ENCODE measurements at places on chromosomes 1 and 21.
A peak's percentile ranks its signal among the peaks of the same experiment; 100 is the strongest.

GRCh38 chr21:29477347-29477746, 178.6 kb downstream of the BACH1 start:
- H3K27me3 ChIP-seq, result no peaks in the 10 kb centered on the region
- no peaks in the 10 kb centered on the region for H3K36me3 ChIP-seq
- no peak overlapping the region for H3K27ac ChIP-seq

GRCh38 chr1:14745789-14746188, 147.3 kb downstream of the KAZN start:
- DNase-seq, result no peak
- no peaks in the 10 kb centered on the region for H3K36me3 ChIP-seq
- H3K27ac ChIP-seq, result no peak overlapping the region
- peaks cover 12% of the 10 kb centered on the region for H3K27me3 ChIP-seq

GRCh38 chr1:66350001-66350547, 183.9 kb upstream of the SGIP1 start:
- H3K27me3 ChIP-seq, result no peaks in the 10 kb centered on the region
- H3K36me3 ChIP-seq, result peaks cover 47% of the 10 kb centered on the region
- peak overlapping the region; percentile 70 for H3K4me3 ChIP-seq
- H3K4me1 ChIP-seq, result peaks cover 96% of the 10 kb centered on the region

- no peak for DNase-seq
- no peak overlapping the region for H3K4me3 ChIP-seq
- no peaks in the 10 kb centered on the region for H3K4me1 ChIP-seq
- no peaks in the 10 kb centered on the region for H3K27me3 ChIP-seq
- H3K36me3 ChIP-seq, result no peaks in the 10 kb centered on the region
- H3K27ac ChIP-seq, result no peak overlapping the region
These were observed 96.3 kb upstream of the ACTL8 start for GRCh38 chr1:17658837-17659236.

DNA sequence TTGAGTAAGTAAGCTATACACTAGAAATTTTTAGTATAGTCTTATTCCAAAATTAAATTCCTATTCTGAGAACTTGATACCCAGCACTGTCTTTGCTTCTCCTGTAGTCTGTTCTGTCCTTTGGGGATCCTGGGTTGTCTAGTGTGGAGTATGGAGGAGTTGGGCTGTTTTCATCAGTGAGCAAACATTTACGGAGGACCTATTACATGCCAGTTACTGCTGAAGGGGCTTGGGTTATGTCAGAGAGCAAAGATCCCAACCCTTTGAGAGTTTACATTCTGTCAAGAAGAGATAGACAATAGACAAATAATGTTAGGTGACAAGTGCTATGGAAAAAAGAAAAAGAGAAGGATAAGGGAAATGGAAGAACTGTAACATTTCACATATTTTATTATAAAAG, 9.0 kb downstream of the TRAPPC10 start:
- DNase-seq, result no peak
- H3K36me3 ChIP-seq, result peaks cover 19% of the 10 kb centered on the region
- H3K4me1 ChIP-seq, result peaks cover 81% of the 10 kb centered on the region
- H3K4me3 ChIP-seq, result no peak overlapping the region

- H3K4me1 ChIP-seq, result peaks cover 15% of the 10 kb centered on the region
- no peak overlapping the region for H3K27ac ChIP-seq
- peaks cover 63% of the 10 kb centered on the region for H3K27me3 ChIP-seq
- H3K4me3 ChIP-seq, result peak overlapping the region; percentile 52
These were observed 4.9 kb upstream of the SLC44A5 start for GRCh38 chr1:75615613-75616435.

DNA sequence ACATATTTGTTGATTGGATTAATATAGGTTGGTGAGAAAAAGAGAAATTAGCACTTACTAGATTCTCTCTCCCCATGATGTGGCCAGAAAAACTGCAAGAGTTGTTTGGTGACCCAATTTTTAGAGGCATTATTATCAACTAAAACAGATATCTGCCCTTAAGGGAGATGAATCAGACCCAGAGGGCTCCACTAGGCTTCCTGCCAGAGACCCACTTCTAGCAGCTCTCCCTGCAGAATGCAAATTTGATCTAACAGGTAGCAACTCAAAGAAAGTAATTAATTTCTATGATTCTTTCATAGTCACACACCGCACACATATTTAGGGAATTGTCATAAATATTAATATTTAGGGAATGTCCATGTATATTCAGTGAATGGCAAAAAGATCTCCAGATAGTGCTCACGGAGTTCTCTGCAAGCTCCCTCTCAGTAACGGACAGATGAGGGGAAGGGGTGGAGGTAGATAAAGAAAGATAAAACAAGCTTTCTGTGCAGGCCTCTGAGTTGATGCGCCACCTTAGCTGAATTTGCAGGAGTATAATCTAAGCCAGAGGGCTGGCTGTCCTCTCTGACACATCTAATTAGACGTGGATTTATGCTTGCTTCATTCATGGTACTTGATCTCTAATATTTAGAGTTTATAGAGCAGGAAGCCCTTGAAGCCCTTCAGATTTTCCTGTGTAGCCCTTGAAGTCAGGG, 84.1 kb upstream of the CCDC190 start:
- peaks cover 13% of the 10 kb centered on the region for H3K27me3 ChIP-seq
- no peak overlapping the region for H3K4me3 ChIP-seq
- H3K27ac ChIP-seq, result no peak overlapping the region
- H3K4me1 ChIP-seq, result peaks cover 5% of the 10 kb centered on the region
- H3K36me3 ChIP-seq, result no peaks in the 10 kb centered on the region
- DNase-seq, result no peak

Data from activated CD8-positive, alpha-beta T cell treated with anti-CD3 and anti-CD28 coated beads for 36 hours (primary cell).